Stimulated activated CD4-positive, alpha-beta T cell treated with anti-CD3 and anti-CD28 coated beads, Interleukin-1b, Interleukin-23, amount 100 ng/mL, for 1 hour (primary cell): ENCODE measurements at places on chromosomes 7 and 10.

GRCh38 chr10:78470267-78471103 lies 436.8 kb downstream of the RPS24 start:
- no peak for DNase-seq

- DNase-seq, result no peak
Observed at GRCh38 chr10:99123851-99124250, 111.8 kb downstream of the HPSE2 start.

GRCh38 chr7:39733881-39734632 lies 110.7 kb downstream of the RALA start:
- no peak for DNase-seq

DNA sequence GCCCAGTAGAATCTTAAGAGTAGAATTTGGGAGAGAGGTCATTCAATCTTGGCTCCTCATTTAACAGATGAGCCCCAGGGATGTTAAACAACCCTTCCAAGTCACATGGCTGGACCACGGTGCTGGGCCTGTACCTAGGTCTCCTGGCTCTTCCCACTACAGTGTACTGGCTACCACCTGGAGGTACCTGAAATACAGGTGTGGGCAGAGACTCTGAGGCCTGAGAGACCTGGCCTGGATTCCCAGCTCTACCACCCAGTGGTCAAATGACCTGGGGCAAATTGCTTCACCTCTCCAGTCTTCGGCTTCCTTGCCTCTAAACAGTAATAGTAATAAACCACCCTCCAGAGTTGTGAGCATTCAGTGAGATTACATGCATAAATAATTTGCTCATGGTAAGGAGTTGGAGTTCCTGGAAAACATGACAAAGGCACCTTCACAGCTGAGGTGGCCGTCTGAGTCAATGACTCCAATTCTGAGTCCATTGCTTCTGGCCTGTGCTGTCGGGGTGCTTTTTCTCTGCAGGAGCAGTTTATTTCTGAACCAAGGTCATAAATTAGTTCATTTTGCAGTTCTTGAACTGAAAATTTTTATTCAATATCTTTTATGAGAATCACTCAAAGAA lies 2.7 kb downstream of the GOT1 start:
- DNase-seq, result no peak

- DNase-seq, result no peak
Observed at GRCh38 chr10:62772186-62772974, 32.1 kb upstream of the ADO start.

GRCh38 chr7:43577485-43577951 lies 5.4 kb upstream of the STK17A start:
- DNase-seq, result no peak

DNA sequence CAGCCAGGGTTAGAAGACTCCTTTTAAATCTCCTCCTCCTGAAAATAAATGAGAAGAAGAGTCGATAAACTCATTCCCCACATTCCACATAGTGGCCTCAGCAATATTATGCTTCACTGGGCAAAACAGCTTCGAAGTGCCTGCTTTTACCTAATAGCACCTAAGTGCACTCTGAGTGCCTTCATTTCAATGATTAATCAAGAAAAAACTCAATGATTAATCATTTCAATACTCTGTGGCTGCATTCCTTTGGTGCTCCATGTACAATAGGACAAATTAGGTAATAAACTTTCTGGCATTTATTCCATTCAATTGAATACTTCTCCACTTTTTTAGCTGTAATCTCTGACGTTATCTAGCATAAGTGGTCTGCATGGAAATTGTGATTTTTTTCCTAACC lies 174.6 kb downstream of the CCDC71L start:
- no peak for DNase-seq

GRCh38 chr10:82402906-82403401 lies 528.0 kb downstream of the NRG3 start:
- no peak for DNase-seq

GRCh38 chr7:36863901-36864701 lies 139.8 kb upstream of the AOAH start:
- DNase-seq, result no peak

GRCh38 chr10:49518982-49519578 lies 19.8 kb downstream of the ERCC6 start:
- DNase-seq, result no peak

GRCh38 chr10:44853148-44853734 lies 57.9 kb upstream of the TMEM72 start:
- no peak for DNase-seq

DNA sequence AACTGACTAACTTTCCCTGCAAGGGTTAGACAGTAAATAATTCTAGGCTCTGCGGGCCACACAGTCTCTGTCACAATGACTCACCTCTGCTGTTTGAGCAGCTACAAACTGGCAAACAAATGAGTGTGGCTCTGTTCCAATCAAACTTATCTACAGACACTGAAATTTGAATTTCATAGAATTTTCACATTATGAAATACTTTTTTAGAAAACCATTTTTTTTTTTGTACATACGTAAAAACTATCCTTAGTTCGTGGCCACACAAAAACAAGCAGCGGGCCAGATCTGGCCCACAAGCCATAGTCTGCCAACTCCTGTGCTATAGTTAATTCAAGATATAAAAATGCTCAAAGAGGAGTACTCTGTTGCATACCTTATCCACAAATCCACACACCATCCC lies 32.6 kb downstream of the PIP4K2A start:
- peak; percentile 26 for DNase-seq

DNA sequence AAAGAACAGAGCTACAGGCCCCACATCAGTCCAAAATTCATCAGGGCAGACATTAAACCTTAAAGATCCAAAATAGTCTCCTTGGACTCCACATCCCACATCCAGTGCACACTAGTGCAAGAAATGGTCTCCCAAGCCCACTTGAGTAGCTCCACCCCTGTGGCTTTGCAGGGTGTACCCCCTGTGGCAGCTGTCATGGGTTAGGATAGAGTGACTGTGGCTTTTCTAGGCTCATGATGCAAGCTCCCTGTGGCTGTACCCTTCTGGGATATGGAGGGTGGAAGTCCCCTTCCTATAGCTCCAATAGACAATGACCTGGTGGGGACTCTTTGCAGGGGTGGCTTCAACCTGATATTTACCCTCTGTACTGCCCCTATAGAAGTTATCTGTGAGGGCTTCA lies 128.8 kb upstream of the DKK1 start:
- no peak for DNase-seq

DNA sequence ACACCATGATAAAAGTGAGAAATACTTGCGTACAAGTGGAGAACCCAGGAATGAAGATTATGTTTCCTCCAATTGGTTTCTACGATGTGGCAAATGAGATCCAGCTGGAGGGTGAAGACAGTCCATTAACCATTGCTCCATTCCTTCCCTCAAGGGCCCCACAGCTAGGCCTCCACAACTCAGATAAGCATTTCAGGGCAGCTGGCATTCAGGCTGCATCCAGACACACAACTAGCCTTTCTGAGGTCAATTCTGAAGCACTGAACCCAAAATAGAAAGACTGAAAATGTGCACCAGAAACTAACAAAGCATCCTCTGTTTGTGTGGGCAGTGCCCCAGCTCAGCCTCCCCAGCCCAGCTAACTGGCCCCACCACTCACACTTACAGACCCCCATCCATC lies 94.8 kb downstream of the GSAP start:
- DNase-seq, result no peak
